Activated CD4-positive, alpha-beta memory T cell treated with anti-CD3 and anti-CD28 coated beads, Interleukin-2, amount 10 ng/mL, durations not matched to agents 7 days and 5 days (primary cell): ENCODE measurements at places on chromosomes 2 and 18. TPM values are rescaled to one million over a fixed set of nuclear protein-coding genes. Genes with fewer than 3 reads are reported as not detected.

SLC38A11 gene
- total RNA-seq = not detected

DNA sequence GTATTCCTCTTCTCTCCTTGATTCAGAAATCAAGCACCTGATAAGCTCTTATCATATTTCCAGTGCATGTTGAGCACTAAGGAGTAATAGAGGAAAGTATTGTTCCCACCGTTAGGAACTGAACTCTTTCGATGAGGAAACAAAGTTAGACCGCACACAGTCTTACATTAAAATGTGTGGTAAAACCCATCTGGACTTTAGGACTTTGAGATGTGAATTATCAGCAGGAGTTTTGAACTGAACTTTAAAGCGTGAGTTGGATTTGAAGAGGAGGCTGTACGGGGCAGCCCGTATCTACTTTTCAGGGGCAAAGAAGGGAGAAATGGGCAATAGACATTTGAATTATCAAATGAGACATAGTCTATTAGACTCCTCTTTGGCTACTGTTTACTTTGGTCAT lies 134.4 kb downstream of the SETBP1 start:
- H3K36me3 ChIP-seq = peaks cover 7% of the 10 kb centered on the region
- H3K27ac ChIP-seq = no peak overlapping the region
- H3K4me1 ChIP-seq = peaks cover 9% of the 10 kb centered on the region
- no peak for DNase-seq
- peaks cover 10% of the 10 kb centered on the region for H3K27me3 ChIP-seq

- H3K4me3 ChIP-seq = no peak overlapping the region
- no peaks in the 10 kb centered on the region for H3K4me1 ChIP-seq
- DNase-seq = no peak
These were observed 160.9 kb upstream of the MEIS1 start for GRCh38 chr2:66273933-66274490.

GRCh38 chr2:86628091-86628522 lies 4.4 kb upstream of the RNF103 start:
- peaks cover 4% of the 10 kb centered on the region for H3K4me1 ChIP-seq
- H3K4me3 ChIP-seq = no peak overlapping the region
- H3K27ac ChIP-seq = no peak overlapping the region
- peaks cover 25% of the 10 kb centered on the region for H3K27me3 ChIP-seq
- DNase-seq = no peak
